ENCODE measurements at places on chromosomes 16 and 17.
A peak's percentile ranks its signal among the peaks of the same experiment; 100 is the strongest.

- DNase-seq = no peak
Observed at GRCh38 chr17:56831369-56832095, 2.2 kb downstream of the C17orf67 start.

DNA sequence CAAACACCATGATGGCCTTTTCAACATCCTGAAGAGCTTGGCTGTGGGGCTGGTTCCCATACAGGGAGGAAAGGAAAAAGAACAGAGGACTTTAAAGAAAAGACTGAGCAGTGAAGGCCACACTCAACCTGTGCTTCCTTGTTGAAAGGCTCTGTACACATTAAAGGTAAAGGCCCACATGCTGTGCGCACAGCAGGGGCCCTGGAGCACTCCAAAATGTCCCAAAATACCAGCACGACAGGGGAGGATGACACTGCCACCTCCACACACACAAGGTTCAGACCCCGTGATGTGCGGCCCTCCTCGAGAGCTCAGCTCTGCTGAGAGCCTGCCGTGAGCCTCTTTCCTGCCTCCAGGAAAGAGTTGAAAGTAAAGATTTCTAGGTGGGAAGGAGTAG is 36.5 kb downstream of the FANCA start:
- DNase-seq = no peak

GRCh38 chr16:28237754-28238357 is 26.1 kb upstream of the XPO6 start:
- peak; percentile 70 for DNase-seq

DNA sequence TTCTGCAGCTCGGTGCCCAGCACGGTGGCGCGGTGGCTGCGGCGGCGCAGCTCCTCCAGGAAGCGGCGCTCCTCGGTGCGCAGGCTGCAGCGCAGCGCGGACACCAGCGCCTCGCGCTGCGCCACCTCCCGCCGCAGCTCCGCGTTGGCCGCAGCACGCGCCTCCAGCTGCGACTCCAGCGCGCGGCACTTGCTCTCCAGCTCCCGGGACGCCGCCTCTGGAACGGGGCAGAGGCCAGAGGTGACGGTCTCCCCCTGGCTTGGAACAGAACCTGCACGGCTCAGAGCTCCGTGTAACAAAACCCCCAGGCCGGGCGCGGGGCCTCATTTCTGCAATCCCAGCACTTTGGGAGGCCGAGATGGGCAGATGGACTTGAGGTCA is 13.2 kb upstream of the CLUH start:
- no peak for DNase-seq

- DNase-seq = no peak
Observed at GRCh38 chr16:20327444-20328041, at the start of gene GP2. Gene GP2 (minus strand): TSS chr16:20327513. CDS start chr16:20326431, 1,082 bp downstream.

DNA sequence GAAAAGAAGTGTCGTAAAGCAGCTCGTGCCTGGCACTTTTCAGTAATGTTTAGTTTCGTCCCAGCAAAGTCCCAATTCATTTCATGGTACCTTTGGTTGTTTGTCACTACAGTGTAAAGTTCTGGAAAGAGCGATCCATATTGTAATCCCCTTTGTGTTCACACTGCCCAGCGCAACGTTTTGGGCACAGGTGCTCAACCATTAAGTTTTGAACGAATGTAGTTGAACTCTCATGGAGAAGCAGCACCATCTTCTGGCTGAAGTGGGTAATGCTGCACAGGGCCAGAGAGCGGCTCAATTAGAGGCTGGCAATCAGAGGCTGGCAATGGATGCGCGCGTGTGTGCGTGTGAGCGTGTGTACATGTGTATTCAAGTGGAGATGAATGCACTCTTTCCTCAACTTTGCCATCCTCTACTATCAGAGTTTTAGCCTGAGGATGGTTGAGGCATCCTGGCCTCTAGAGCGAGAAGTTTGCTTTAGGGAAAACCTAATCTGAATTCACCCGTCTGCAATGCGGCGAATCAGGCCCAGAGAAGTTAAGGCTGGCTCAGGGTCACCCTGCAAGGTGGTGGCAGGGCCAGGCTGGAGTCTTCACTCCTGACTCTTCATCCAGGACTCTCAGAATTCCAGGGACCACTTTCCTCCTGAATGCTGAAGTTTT is 29.9 kb downstream of the DYNLL2 start:
- peak; percentile 87 for DNase-seq

DNA sequence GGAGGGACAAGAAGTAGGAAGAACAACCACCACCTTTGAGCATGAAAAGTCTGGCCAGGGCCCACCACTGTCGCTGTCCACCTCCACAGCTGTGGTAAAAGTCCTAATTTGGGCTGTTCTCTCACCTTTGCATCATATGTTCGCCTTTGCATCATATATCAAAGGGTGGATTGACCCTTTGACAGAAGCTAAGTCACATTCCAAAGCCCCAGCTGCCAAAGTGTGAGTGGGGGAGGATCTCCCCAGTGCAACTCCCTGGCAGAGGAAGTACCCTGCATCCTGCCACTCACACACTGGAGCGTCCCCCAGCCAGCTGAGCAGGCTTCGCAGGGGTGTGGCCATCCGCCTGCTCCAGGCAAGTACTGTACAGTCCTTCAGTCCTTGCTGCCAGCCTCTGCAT is 12.7 kb upstream of the SPECC1 start:
- DNase-seq = no peak

Data from NAMALWA (cell line).